Adipose tissue (tissue), 3 donors: ENCODE measurements at places on chromosomes 1 and 21. TPM values are rescaled to one million over a fixed set of nuclear protein-coding genes. Genes with fewer than 3 reads are reported as not detected.

The GBP2 gene
- 58.1 TPM for polyA plus RNA-seq

The PDPN gene
- polyA plus RNA-seq = 5.8 TPM

The PTGER3 gene
- 136 TPM for polyA plus RNA-seq

The CDK18 gene
- 9.1 TPM for polyA plus RNA-seq

The SERPINC1 gene
- not detected for polyA plus RNA-seq

The NMNAT1 gene
- 4.2 TPM for polyA plus RNA-seq

The STXBP3 gene
- polyA plus RNA-seq = 15.9 TPM

The C1orf87 gene
- polyA plus RNA-seq = 0.06 TPM

The KMO gene
- polyA plus RNA-seq = 0.61 TPM

The ARTN gene
- polyA plus RNA-seq = 1.3 TPM

The C4BPB gene
- polyA plus RNA-seq = 0.89 TPM

The PHGDH gene
- 77.4 TPM for polyA plus RNA-seq

The C1QA gene
- polyA plus RNA-seq = 173 TPM

The ABCD3 gene
- polyA plus RNA-seq = 12.0 TPM

The SPRR2A gene
- polyA plus RNA-seq = 5.4 TPM

The SAMD13 gene
- 0.95 TPM for polyA plus RNA-seq

The HSD3B1 gene
- not detected for polyA plus RNA-seq

The SRRM1 gene
- 35.1 TPM for polyA plus RNA-seq

The KRTAP12-2 gene
- not detected for polyA plus RNA-seq
